ENCODE measurements at places on chromosomes 13 and 19. TPM values are rescaled to one million over a fixed set of nuclear protein-coding genes. Genes with fewer than 3 reads are reported as not detected.

DNA sequence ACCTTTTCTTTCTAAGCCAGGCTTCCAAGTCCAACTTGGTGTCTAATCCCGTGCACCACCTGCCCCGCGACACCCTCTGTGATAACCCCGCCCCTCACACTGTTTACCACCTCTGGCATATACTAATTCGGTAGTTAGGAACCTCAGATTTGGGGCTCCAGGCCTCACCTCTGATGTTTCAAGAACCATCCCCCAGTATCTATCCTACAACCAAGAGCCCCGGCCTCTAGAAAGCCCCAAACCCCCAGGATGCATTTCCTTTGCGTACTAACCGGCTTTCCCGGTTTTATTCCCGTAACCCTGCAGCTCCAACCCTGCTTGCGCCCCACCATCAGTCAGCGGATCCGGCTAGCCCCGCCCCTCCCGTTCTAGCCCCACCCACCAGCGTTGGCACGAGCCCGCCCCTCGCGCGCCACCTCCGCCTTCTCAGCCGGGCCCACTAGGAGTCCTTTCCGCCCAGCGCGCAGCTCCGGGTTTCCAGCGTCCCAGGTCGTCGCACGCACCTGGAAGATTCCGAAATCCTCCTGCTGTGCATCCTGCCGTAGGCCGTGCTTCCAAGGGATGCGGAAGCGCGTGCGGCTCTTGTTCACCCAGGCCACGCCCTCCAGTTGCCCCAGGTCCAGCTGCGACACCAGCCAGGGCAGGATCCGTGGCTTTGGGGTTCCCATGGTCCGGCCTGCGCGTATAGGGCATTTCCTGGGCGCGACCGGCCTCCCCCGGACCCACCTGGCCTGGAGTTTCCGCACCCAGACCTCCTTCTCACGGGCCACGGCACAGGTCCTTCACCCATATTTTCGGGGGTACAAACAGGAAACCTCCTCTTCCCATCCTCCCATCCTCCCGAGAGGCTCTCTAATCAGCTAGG, 1.3 kb downstream of the IRF3 start:
- H3K4me1 ChIP-seq, result peaks cover 35% of the 10 kb centered on the region
- H3K27me3 ChIP-seq, result no peaks in the 10 kb centered on the region
- H3K4me3 ChIP-seq, result peak overlapping the region; percentile 96
- peak overlapping the region; percentile 93 for H3K27ac ChIP-seq
- DNase-seq, result peak; percentile 93

DNA sequence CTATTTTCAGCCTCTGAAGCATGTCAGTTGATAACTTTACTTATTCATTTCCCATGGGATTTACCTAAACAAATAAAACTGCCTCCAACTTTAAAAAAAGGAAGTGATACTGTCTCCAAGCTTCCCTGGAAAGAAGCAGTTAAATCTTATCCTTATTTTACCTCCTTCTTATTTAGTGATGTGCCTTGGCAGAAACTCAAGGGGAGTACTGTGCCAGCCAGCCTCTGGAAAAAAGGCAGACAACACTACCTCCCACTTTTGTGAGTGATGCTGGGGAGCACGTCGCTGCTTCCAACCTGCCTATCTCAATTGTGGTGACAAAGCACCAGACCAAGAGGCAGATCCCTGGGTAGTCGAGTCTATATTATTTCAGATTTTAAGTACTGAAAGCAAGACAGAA, 765.6 kb downstream of the DIAPH3 start:
- peaks cover 8% of the 10 kb centered on the region for H3K27me3 ChIP-seq
- H3K4me3 ChIP-seq, result no peak overlapping the region
- H3K27ac ChIP-seq, result no peak overlapping the region
- H3K36me3 ChIP-seq, result no peaks in the 10 kb centered on the region
- no peaks in the 10 kb centered on the region for H3K4me1 ChIP-seq

DNA sequence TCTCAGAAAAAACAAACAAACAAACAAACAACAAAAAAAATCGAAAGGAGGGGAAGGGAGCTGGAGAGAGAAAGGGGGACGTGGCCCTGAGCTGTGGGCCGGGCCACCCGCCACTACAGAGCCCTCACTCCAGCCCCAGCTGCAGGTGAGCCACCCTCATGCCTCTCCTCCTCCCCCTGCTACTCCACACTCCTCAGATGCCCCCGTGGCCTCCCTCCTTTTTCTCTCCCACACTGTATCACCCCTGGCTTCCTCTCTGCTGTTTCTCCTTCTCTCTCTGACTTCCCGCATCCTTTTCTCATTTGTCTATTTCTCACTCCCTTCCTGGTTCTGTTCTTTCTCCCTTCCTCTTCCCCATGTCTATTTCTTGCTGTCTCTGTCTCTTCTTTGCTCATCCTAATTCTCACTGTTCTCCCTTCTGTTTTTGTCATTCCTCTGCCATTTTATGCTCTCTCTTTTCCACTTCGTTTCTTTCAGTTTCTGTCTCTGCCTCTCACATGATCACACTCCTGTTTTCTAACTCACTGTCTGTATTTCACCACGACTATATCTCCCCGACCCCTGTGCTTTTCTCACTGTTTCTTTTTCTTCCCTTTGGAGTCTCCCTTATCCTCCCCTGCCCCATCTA, 2.7 kb downstream of the KLK2 start:
- H3K27ac ChIP-seq, result no peak overlapping the region
- H3K4me3 ChIP-seq, result no peak overlapping the region
- H3K4me1 ChIP-seq, result no peaks in the 10 kb centered on the region
- H3K27me3 ChIP-seq, result peaks cover 26% of the 10 kb centered on the region
- H3K36me3 ChIP-seq, result no peaks in the 10 kb centered on the region

The SHC2 gene
- total RNA-seq, result not detected

DNA sequence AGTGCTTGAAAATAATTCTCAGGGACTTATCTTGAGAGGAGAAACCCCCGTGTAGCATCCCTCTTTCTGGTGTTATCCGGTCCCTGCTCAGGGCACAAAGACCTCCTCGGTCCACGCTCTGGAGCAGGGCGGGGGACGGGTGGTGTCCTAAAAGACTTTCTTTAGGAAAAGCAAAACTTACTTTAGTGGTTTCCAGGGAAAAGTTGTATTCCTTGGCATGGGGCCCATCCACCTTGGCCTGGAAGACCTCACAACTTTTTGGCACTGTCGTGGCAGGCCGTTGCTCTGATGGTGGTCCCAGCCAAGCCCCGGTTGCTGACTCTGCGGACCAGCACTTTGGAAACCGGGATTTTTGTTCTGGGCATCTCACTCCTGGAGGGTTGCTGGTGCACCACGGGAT, 2.7 kb downstream of the AMER2 start:
- no peak overlapping the region for H3K27ac ChIP-seq
- no peak for DNase-seq
- H3K4me3 ChIP-seq, result no peak overlapping the region
- H3K27me3 ChIP-seq, result peaks cover 62% of the 10 kb centered on the region

- peaks cover 12% of the 10 kb centered on the region for H3K27me3 ChIP-seq
- H3K36me3 ChIP-seq, result no peaks in the 10 kb centered on the region
- peaks cover 8% of the 10 kb centered on the region for H3K4me1 ChIP-seq
- DNase-seq, result no peak
- H3K4me3 ChIP-seq, result no peak overlapping the region
- H3K27ac ChIP-seq, result no peak overlapping the region
Observed at GRCh38 chr13:20714563-20715329, 11.2 kb downstream of the IL17D start.

- no peak overlapping the region for H3K27ac ChIP-seq
- DNase-seq, result no peak
- no peaks in the 10 kb centered on the region for H3K36me3 ChIP-seq
- no peak overlapping the region for H3K4me3 ChIP-seq
- no peaks in the 10 kb centered on the region for H3K27me3 ChIP-seq
- H3K4me1 ChIP-seq, result no peaks in the 10 kb centered on the region
Observed at GRCh38 chr19:19105365-19106055, 32.8 kb downstream of the TMEM161A start.

The ZNF772 gene
- total RNA-seq, result 8.8 TPM

The SWSAP1 gene
- 2.6 TPM for total RNA-seq

The SELENOV gene
- not detected for total RNA-seq

- peaks cover 17% of the 10 kb centered on the region for H3K4me1 ChIP-seq
- peaks cover 37% of the 10 kb centered on the region for H3K27me3 ChIP-seq
- no peak overlapping the region for H3K4me3 ChIP-seq
- H3K36me3 ChIP-seq, result no peaks in the 10 kb centered on the region
Observed at GRCh38 chr13:24692561-24692960, 12.4 kb downstream of the ATP12A start.

The GRWD1 gene
- 27.1 TPM for total RNA-seq

The LAIR1 gene
- total RNA-seq, result 56.6 TPM

The CGB8 gene
- total RNA-seq, result not detected

GRCh38 chr13:77375560-77376108, 48.7 kb upstream of the MYCBP2 start:
- no peak overlapping the region for H3K4me3 ChIP-seq
- no peak for DNase-seq
- no peaks in the 10 kb centered on the region for H3K27me3 ChIP-seq
- H3K4me1 ChIP-seq, result peaks cover 2% of the 10 kb centered on the region

The EFNB2 gene
- 0.13 TPM for total RNA-seq

The PVR gene
- 1.7 TPM for total RNA-seq

DNA sequence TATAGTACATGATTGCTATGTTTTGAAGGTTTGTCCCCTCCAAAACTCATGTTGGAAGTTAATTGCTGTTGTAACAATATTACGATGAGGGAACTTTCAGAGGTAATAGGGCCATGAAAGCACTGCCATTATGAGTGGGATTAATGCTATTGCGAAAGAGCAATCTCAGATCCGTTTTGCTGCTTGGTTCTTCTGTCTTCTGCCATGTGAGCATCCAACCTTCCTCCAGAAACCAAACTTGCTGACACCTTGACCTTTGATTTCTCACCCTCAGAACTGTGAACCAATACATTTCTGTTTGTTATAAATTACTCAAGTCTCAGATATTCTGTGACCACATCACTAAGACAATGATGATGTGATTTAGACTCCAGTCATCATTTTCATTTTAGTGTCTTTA, 2590.9 kb downstream of the PCDH9 start:
- no peak overlapping the region for H3K27ac ChIP-seq
- no peaks in the 10 kb centered on the region for H3K27me3 ChIP-seq
- no peak for DNase-seq
- H3K4me3 ChIP-seq, result no peak overlapping the region

- peaks cover 29% of the 10 kb centered on the region for H3K4me1 ChIP-seq
- H3K4me3 ChIP-seq, result peak overlapping the region; percentile 85
- peak overlapping the region; percentile 27 for H3K27ac ChIP-seq
- H3K27me3 ChIP-seq, result peaks cover 7% of the 10 kb centered on the region
Observed at GRCh38 chr19:51702825-51703574, 9.9 kb downstream of the SPACA6 start.

- no peak for DNase-seq
- H3K27ac ChIP-seq, result no peak overlapping the region
- no peaks in the 10 kb centered on the region for H3K27me3 ChIP-seq
- H3K36me3 ChIP-seq, result no peaks in the 10 kb centered on the region
- no peaks in the 10 kb centered on the region for H3K4me1 ChIP-seq
Observed at GRCh38 chr13:82636119-82636518, 1246.2 kb downstream of the SLITRK1 start.

GRCh38 chr19:49583239-49583638, 2.1 kb downstream of the PRRG2 start:
- peaks cover 7% of the 10 kb centered on the region for H3K36me3 ChIP-seq
- H3K27me3 ChIP-seq, result no peaks in the 10 kb centered on the region
- H3K4me1 ChIP-seq, result peaks cover 21% of the 10 kb centered on the region
- no peak overlapping the region for H3K27ac ChIP-seq
- no peak for DNase-seq

DNA sequence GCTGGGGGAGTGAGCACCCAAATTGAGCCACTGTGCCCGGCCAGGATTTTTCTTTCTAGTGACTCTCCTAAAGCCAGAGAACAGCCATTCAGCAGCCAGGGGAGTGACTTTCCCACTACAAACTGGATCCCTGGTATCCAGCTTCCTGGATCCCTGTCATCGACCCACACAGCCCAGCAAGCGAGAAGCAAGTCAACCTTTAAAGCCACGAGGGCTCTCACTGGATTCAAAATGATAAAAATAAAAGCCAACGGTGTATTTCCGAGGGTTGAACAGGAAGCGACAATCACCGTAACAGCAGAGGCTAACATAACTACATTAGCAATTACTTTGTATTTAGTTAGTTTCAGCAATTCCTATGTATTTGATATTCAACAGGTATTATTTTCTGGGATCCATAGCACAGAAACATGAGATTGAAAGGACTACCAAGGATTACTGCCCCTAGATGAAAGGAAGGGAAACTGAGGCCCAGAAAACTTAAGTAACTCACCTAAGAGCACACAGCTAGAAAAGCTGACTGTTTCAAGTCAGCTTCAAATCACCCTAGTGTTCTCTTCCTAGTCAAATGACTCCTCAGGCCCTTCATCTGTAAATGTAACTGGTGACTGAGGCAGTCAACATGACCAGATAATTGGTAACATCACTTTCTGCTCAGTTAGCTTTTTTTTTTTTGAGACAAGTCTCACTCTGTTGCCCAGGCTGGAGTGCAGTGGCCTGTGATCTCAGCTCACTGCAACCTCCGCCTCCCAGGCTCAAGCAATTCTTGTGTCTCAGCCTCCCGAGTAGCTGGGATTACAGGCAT, 2.7 kb downstream of the RFX1 start:
- peaks cover 50% of the 10 kb centered on the region for H3K4me1 ChIP-seq
- H3K27ac ChIP-seq, result peak overlapping the region; percentile 98
- H3K27me3 ChIP-seq, result no peaks in the 10 kb centered on the region
- DNase-seq, result peak; percentile 35
- H3K4me3 ChIP-seq, result peak overlapping the region; percentile 61

- H3K27ac ChIP-seq, result no peak overlapping the region
- H3K4me3 ChIP-seq, result no peak overlapping the region
- peaks cover 26% of the 10 kb centered on the region for H3K4me1 ChIP-seq
Observed at GRCh38 chr13:20405691-20406090, 120.0 kb downstream of the CRYL1 start.

The EDDM13 gene
- 2.9 TPM for total RNA-seq

GRCh38 chr19:41484822-41485221, 41.9 kb downstream of the ERICH4 start:
- H3K4me3 ChIP-seq, result no peak overlapping the region
- H3K27ac ChIP-seq, result no peak overlapping the region
- no peaks in the 10 kb centered on the region for H3K36me3 ChIP-seq
- H3K4me1 ChIP-seq, result no peaks in the 10 kb centered on the region
- DNase-seq, result no peak

All from activated CD4-positive, alpha-beta memory T cell treated with anti-CD3 and anti-CD28 coated beads, Interleukin-2, amount 10 ng/mL, durations not matched to agents 7 days and 5 days (primary cell).